WERI-Rb-1 (cell line): ENCODE measurements at places on chromosomes 7 and 10.
A peak's percentile ranks its signal among the peaks of the same experiment; 100 is the strongest.

DNA sequence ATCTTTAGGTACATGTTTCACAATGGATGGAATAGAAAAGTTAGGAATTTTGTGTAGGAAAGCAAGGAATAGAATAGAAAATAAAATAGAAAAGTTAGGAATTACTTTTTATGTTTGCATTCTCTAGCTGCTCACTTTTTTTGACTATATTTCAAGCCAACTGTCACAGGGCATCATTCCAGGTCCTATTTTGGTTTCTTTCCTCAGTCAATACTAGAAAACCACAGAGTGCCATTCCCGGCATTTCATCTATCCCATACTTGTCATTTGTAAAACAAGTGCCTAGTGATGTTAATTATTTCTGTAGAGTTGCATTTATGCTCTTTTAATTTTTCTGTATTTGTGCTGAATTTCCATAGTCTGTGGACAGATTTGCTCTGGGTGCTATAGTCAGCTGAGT, 66.2 kb downstream of the SDK1 start:
- DNase-seq: no peak

- DNase-seq: no peak
Measured at GRCh38 chr10:29181936-29182335, 106.9 kb upstream of the LYZL1 start.

GRCh38 chr10:78263521-78263988, 229.9 kb downstream of the RPS24 start:
- DNase-seq: no peak

DNA sequence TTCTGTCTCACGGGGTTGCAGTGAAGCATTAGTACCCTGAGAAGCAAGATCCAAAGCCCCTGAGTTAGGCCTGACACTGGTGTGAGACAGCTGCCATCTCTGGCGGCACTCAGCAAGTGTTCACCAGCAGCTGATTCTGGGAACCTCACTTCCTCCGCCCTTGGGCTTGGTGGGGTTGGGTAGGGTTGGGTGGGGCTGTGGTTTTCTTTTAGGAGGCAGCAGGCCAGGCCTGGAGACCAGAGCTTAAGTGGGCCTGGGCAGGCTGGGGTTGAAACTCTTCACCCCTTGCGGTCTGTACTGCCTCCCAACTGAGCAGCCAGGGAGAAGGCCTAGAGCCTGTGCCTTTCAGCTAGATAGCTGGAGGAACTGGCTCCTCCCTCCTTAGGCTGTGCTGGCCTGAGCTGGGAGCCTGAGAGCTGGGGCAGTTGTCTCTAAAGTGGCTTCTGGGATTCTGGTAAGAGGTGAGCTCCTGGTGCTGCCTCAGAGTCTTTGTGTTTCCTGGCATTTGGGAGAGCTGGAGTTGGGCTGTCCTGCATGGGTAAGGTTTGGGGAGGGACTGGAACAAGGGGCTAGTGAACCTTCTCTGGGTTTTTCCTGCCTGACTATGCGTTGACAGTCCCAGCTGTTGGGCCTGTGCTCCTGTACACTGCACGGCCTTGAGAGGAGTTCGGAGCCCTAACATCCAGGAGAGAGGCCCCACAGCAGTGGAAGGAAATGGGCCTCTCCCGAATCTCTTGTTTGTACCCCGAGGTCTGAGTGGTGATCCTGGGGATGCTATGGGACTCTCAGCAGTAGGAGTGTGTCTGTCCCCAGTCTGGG, 5.1 kb downstream of the TSPAN14 start:
- DNase-seq: peak; percentile 20

- DNase-seq: peak; percentile 30
Measured at GRCh38 chr7:32941681-32942414, 15.4 kb upstream of the FKBP9 start.

DNA sequence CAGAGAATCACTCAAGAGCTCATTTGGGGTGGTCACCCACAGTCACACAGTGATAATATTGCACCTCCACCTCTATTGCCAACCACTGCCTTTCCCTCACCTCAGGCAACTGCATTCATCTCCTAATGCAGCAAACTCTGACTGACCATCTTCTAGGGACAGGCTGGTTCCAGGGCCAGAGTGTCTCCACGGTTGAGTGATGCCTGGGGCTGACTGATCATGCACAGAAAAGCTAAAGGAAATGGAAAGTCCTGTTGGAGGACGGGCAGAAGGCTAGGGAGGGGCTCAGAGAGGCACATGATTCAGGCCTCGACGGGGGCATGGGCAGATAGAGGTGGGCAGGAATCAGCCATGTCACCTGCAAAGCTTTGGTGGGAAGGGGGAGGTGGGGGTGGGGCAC, 127.1 kb upstream of the TNS3 start:
- no peak for DNase-seq

- DNase-seq: no peak
Measured at GRCh38 chr7:120825576-120825975, 32.4 kb downstream of the TSPAN12 start.

DNA sequence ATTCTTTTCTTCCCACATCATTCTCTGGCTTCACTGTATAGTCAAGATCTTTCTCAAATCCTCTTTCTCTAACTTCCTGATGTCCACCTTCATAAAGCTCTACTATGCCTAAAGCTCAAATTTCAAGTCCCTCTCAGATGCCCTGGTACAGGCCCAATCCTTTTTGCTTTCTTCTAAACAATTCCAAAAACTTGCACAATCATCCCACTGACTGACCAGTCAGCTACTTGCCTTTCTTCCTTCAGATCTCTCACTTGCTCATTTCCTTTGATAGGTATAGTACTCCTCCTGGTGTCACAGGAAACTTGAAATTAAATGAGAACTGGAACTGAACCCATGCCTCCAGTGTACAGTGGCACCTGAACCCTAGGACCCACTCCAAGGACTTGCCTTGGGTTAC, 18.2 kb downstream of the SEC31B start:
- no peak for DNase-seq

- no peak for DNase-seq
Measured at GRCh38 chr7:98671733-98672331, 54.7 kb downstream of the NPTX2 start.

DNA sequence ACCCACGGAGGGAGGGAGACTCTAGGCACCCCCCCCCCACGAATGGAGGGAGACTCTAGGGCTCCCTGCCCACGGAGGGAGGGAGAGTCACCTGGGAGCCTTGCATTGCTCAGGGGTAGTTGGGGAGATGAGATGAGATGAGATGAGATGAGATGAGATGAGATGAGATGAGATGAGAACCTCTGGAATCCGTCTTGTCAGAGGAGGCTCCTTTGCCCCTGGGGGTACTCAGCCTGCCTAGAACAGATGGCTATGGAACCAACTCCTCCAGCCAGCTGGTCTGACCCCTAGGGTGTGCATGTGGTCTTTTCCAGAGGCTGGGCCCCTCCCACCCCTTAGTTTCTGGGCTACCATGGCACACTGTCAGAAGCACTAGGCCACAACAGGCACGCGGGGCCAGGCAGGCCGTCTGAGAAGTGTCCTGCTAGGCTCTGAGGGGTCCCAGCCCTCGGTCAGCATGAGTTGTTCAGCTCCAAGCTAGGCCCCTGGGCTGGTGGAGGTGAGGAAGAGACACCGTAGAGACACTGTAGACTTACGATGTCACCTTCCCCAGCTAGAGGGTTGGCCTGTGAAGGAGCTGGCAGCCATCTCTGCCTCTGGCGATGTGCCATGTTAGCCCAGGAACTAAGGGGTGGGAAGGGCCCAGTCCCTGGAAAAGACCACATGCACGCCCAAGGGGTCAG, 8.8 kb downstream of the TSPAN15 start:
- DNase-seq: peak; percentile 27

DNA sequence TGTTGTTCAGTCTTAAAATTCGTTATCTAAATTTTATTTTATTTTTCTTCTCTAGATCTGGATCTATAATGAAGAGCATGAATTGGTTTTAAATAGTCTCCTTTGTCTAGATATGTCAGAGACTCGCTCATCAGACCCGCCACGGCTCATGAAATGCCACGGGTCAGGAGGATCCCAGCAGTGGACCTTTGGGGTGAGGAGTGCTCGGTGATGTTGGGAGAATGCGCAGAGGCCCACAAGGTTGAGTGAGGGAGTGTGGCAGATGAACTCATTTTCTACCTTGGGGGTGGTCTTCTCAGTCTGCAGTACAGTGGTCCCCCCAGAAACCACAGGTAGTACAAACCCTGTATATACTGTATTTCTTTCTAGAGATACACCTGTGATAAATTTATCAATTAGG, 95.3 kb downstream of the GALNT11 start:
- no peak for DNase-seq
